ENCODE measurements at places on chromosomes 3 and 15.

GRCh38 chr3:71061037-71061436 is 522.5 kb downstream of the FOXP1 start:
- DNase-seq, result no peak

- no peak for DNase-seq
Measured at GRCh38 chr3:5488771-5489170, 301.3 kb downstream of the EDEM1 start.

DNA sequence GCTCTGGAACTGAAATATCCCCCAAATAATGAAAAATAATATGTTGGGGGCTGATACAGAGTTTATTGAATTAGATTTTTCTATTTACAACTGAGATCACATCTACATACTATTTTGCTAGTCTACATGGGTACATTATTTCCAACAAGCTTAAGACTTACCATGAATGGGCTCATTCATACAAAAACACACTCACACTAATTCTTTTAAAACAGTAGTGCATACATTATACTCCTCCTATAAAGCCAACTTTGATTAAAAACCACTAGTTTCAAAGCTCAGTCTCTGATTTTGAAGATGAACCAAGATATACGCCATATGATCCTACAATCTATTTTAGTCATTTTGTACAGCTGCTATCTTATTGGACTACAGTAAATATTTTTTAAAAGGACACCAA is 24.9 kb downstream of the TSPAN3 start:
- no peak for DNase-seq

GRCh38 chr3:107810171-107811071 is 280.4 kb downstream of the CD47 start:
- DNase-seq, result no peak

- no peak for DNase-seq
Measured at GRCh38 chr3:189229196-189229828, 57.5 kb downstream of the TPRG1 start.

- DNase-seq, result no peak
Measured at GRCh38 chr3:121970047-121970446, 52.0 kb downstream of the ILDR1 start.

DNA sequence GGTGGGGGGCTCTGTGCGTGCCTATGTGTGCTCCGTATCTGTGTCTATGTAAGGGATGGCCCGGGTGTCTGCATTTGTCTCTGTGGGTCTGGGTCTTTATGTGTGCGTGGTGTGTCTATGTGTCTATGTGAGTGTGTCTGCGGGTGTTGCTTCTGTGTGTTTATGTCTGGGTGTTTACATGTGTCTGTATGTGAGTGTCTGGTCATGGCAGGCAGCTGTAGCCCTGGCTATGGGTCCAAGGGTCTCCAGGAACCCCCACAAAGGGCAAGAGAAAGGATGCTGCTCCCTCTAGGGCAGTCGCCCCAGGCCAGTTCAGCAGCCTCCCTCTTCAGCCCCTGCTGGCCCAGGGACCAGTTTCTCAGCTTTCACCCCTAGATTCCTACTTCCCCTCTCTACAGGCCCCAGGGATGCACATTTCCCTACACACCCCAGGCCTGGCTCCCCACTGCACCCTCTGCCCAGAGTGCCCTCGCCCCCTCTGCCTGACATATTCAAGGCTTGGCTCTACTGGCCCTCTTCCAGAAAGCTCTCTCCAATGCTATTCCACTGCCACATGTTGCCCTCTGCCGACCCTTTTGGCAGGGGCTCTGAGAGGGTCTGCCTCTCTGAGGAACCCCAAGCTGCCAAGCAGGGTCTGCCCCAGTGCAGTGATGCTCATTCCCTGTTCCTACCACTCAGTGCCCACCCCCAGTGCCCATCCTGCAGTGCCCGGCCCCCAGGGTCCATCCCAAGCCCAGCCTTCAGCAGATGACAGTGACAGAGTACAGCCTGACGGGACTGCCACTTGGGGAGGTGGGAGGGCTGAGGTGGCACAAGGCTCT is 1.0 kb upstream of the MYL3 start:
- DNase-seq, result no peak

DNA sequence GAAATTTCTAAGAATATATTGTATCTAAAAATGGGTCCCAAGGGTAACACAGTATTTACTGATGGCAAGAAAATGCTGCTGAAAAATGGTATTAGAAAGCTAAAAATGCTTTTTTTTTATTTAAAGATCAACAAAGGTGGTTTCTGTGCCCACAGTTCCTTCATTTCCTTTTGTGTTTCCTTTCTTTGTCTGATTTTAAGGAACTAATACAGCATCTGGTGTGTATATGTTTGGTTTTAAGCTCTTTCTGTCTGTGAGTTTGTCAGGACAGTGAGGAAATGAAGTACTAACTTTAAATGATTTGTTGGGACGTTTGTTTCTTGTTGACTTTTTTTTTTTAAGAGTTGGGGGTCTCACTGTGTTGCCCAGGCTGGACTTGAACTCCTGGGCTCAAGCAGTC is 38.2 kb downstream of the RASA2 start:
- no peak for DNase-seq

- no peak for DNase-seq
Measured at GRCh38 chr3:14787630-14788029, 31.1 kb upstream of the FGD5 start.

DNA sequence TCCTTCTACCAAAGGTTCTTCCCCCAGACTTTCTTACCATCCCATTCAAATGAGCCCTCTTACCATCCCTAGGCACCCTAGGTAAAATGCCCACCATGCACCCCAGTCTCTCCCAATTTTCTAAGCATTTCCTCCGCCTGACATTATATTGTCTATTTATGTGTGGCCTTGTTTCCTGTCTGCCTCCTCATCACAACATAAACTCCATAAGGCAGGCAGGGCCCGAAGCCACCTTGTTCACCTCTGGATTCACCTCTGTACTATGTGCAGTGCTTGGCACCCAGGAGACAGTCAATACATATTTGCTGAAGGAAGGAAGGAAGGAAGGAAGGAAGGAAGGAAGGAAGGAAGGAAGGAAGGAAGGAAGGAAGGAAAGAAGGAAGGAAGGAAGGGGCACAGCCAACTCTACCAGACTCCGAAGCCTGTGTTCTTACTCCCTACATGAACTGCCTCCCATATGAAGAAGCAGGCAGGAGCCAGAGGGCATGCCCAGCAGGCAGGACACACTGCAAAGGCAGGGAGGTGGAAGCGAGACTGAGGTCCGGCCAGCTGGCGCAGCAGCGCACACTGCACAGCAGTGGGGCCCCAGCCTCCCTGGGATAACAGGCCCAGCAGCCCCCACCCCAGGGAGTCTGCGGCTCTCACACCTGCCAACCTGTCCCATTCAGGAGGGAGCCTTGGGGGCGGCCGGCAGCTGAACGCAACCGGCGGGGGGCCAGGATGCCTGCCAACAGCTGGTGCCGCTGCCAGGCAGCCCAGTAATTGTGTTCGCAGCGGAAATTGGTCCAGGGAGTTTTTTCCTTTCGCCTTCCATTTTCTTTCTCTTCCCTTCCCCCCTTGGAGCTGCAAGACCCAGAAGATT is 106.0 kb upstream of the LINGO1 start:
- DNase-seq, result no peak

GRCh38 chr3:116280130-116280740 is 165.1 kb downstream of the LSAMP start:
- DNase-seq, result no peak

GRCh38 chr3:152127058-152127457 is 141.7 kb upstream of the MBNL1 start:
- peak; percentile 8 for DNase-seq

GRCh38 chr15:42056934-42057798 is 36.3 kb upstream of the PLA2G4E start:
- peak; percentile 47 for DNase-seq

DNA sequence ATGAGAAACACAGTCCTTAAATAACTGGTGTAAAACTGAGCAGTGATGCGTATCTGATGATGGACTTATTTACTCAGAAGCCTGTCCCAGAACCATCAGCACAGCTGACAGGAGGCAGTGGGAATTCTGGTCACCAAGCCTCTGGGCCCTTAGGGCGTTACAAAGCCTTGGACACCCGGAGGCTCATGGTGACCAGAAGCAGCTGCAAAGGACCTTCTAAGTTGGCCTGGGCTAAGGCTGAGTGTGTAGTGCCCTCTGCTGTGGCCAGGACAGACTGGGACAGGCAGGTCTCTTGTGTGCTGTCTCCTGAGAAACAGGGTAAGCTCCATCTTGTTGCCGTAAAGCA is 168.9 kb downstream of the ATP10A start:
- no peak for DNase-seq

DNA sequence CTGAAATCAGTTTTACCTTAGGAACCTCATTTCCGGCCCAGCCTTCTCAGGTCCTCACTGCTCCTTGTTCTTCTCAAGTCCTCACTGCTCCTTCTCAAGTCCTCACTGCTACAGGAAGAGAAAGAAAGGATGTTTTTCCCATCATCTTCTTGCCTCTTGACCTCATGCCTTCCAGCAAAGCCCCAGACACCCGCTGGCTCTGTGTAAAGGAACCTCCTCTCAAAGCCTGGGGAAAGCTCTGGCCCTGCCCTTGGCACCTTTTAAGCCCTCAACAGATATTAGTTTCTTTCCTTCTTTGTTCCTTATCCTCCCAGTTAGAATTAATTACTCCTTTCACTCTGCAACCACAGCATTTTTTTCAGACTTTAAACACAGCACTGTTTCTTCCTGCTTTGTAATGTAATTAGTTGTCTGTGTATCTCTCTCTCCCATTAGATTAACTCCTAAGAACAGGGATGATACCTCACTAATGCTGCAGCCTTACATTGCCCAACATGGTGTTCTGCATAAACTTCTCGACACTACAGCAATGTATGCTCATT is 4.0 kb upstream of the WDR49 start:
- DNase-seq, result no peak

DNA sequence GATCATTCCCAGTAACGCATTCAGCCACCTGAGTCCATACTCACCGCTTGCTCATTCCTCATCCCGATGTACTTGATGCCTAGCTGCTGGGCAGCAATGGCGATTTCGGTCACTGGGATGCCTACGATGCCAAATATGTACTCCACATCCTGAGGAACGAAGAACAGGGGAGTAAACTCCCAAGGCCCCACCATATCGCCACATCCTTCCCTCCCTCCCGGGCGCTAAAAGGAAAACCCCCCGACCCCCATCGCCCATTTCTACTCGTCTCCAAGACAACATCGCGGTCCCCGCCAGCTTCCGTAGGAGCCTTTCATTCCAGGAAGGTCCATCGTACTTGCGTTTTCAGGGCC is 347 bp downstream of the HACL1 start:
- DNase-seq, result no peak

DNA sequence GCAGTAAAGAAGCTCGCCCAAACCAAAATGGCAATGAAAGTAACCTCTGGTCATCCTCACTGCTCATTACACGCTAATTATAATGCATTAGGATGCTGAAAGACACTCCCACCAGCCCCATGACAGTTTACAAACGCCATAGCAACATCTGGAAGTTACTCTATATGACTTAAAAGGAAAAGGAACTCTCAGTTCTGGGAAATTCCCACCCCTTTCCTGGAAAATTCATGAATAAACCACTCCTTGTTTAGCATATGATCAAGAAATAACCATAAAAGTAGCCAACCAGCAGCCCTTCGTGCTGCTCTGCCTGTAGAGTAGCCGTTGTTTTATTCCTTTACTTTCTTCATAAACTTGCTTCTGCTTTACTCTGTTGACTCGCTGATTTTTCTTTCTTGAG is 164.6 kb downstream of the SMAD6 start:
- DNase-seq, result no peak

GRCh38 chr3:189237526-189237925 is 65.8 kb downstream of the TPRG1 start:
- no peak for DNase-seq

DNA sequence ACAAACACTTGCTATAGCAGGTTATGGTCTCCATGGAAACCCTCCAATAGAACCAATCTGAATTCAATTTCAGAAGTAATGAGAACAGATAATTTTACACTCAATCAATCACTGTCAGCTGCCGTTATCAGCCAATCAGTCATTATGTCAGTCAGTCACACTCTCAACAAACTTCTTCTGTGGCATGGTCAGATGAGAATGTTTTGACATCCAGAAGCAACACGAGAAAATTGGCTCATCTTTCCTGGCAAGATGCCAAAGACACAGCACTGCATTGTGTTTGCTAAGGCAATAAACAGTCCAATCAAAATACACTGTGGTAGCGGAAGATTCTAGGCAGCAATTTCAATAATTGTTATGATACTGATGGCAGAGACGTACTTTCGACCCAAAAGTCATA is 190.7 kb downstream of the RORA start:
- no peak for DNase-seq

- no peak for DNase-seq
Measured at GRCh38 chr3:141346839-141347238, 21.5 kb upstream of the ZBTB38 start.

- no peak for DNase-seq
Measured at GRCh38 chr3:128080323-128081080, 28.3 kb downstream of the SEC61A1 start.

GRCh38 chr3:132703733-132704132 is 18.5 kb downstream of the NPHP3 start:
- no peak for DNase-seq

DNA sequence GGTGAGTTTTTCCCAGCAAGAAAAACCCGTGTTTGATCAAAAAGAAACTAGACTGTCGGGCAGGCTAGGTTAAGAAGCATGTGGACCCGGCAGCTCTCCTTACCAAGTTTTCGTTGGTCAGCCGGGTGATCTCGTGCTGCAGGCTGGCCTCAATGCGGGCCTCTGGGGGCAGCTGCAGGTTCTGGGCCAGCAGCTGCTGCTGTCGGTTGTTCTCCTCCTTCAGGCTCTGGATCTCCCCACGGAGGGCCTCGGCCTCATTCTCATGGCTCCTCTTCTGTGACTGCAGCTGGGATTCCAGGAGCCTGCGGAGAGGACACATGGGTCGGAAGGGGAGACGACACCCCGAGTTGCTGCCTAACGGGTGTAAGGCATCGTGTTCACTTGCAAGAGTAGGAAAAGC is 44.5 kb upstream of the MYO5C start:
- DNase-seq, result no peak

DNA sequence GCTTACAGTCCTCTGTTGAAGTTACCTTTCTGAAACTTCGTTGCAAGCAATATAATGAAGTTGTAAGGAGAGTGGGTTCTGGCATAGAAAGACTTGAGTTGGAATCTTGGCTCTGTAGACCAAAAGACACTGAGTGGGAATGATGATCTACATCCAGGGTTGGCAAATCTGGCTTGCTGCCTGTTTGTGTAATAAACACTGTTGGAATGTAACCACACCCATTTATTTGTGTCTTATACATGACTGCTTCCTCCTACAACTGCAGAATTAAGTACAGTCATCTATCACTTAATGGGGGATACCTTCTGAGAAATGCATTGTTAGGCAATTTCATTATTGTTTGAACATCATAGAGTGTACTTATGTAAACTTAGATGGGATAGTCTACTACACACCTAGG is 178.4 kb upstream of the SUCLG2 start:
- no peak for DNase-seq

DNA sequence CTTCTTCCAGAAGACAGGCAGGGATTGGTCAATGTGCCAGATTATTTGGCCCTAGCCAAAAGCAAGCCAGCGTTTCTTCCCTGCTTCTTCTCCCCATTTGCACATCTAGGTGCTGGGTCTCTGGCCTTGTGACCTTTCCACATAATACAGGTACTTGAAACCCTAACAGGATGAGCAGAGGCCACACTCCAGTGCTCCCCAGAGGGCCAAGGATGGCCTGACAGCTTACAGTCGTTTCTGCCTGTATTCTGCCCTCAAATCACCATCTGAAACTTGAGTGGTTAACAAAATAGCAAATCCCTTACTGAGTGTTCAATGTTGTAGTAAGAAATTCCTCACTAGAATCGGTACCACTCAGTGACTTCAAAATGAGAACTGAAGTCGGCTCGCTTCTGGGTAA is 29.1 kb downstream of the MKRN2 start:
- no peak for DNase-seq
